ENCODE measurements at places on chromosomes 3 and 15. TPM values are rescaled to one million over a fixed set of nuclear protein-coding genes. Genes with fewer than 3 reads are reported as not detected.

- no peak overlapping the region for H3K27ac ChIP-seq
- no peaks in the 10 kb centered on the region for H3K27me3 ChIP-seq
- no peak overlapping the region for H3K4me3 ChIP-seq
- DNase-seq, result no peak
- H3K36me3 ChIP-seq, result no peaks in the 10 kb centered on the region
These were observed 39.3 kb downstream of the ADCY5 start for GRCh38 chr3:123409443-123410148.

SLC35G2 gene
- 0.14 TPM for total RNA-seq

COMMD4 gene
- total RNA-seq, result 12.1 TPM

DISP2 gene
- total RNA-seq, result 0.06 TPM

GRCh38 chr3:174278094-174278493 lies 581.0 kb upstream of the NAALADL2 start:
- H3K27me3 ChIP-seq, result no peaks in the 10 kb centered on the region
- H3K4me1 ChIP-seq, result no peaks in the 10 kb centered on the region
- DNase-seq, result no peak
- H3K36me3 ChIP-seq, result no peaks in the 10 kb centered on the region
